ENCODE measurements at places on chromosomes 13 and 19.

GRCh38 chr13:105627270-105627669 is 908.2 kb downstream of the EFNB2 start:
- DNase-seq = no peak

- no peak for DNase-seq
Observed at GRCh38 chr19:45643927-45644771, 5.0 kb upstream of the EML2 start.

DNA sequence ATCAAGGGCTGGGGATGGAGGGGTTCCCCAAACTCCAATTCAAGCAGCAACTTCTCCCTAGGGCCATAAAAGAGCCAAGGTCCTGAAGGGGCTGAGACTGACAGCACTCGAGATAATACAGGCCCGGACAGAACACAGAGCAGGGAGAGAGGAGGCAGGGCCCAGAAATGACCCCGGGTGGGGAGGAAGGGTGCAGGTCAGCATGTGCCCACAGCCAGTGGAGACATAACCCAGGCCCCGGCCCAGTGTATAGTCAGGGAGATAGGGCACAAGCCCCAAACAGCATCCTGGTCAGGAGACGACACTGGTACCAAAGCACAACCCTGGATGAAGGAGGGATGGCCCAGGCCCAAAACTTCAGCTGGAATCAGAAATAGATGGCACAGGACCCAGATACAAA is 28.6 kb upstream of the ATP1A3 start:
- no peak for DNase-seq

DNA sequence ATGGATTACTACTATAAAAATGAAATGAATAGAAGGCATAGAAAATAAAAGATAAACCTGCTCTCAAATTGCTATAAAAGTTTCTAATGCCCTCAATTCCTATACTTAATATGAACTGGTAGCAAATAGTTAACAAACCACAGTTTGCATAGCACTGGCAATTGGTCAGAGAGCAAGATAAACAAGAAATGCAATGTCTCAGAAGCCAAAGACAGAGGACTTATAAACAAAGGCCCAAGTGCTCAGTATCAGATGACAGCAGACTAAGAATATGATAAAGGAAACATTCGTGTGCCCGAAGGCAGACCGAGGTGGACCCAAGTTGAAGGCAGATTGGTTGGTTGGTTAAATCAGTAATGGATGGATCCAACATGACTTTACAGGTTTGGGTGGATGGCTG is 50.6 kb downstream of the IPO5 start:
- no peak for DNase-seq

DNA sequence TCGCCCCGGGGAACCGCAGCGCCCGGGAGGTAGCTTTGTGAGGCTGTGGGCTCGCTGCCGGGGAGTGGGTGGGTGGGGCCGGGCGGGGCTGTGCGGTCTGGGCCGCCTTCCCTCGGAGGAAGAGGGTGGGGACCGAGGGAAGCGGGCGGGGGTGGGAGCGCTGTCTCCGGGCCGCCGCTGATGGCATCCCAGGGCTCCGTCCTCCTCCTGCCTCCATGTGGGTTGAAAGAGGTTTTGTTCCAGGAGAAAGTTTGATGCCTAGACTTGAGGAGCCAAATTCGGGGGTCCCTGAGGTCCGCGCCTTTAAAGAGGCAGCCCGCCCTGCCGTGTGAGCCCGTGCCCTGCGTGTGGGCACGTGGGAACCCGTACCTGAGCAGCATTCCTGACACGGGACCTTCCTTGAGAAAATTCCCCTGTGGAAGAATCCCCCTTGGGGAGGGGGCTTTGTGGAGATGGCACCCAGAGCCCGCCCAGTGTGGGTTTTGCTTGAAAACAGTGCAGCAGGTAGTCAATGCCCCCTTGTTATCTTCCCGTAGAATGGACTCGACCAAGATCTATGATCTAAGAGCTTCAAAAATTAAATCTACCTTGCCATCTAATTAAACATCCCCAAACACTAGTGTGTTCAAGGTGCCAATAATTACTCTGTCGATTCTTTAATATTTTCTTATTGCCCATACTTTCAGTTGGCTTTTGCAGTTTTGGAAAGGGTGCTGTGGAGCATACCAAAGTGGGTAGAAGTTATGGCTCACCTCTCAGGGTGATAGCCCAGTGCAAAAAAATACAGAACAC is 107.8 kb downstream of the RXFP2 start:
- no peak for DNase-seq

DNA sequence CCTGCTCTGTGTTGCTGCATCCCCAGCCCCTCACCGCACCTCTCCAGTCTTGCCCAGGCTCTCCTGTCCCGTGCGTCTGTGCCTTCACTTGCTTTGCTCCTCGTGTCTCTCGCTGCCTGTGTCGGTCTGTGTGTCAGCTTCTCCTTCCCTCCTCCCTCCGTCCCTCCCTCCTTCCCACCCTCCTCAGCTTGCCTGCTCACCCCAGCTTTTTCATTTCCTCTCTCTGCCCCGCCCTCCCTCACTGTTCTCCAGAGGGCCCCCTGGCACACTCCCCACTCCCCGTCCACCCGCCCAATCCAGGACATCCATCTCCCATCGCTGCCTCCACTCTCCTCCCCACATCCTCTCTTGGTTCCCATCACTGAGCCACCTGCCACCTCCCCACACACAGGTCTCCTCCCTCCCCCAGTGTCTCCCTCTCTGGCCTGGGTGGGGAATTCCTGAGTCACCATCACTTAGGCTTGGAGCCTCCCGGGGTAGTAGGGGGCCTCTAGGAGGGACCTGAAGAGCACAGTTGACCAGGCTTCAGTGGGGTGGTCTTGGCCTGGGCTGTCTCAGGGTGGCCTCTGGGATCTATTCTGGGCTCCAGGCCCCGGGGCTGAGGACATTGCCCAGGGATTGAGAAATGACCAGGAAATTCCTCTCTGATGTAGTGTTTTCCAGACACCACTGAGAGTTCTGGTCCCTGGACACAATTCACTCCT is at the start of gene PTGIR:
TSS of gene PTGIR (minus strand) at position 132 of the 704 bp plus-strand sequence. CDS start 864 bp downstream, outside the sequence.
- DNase-seq = no peak

DNA sequence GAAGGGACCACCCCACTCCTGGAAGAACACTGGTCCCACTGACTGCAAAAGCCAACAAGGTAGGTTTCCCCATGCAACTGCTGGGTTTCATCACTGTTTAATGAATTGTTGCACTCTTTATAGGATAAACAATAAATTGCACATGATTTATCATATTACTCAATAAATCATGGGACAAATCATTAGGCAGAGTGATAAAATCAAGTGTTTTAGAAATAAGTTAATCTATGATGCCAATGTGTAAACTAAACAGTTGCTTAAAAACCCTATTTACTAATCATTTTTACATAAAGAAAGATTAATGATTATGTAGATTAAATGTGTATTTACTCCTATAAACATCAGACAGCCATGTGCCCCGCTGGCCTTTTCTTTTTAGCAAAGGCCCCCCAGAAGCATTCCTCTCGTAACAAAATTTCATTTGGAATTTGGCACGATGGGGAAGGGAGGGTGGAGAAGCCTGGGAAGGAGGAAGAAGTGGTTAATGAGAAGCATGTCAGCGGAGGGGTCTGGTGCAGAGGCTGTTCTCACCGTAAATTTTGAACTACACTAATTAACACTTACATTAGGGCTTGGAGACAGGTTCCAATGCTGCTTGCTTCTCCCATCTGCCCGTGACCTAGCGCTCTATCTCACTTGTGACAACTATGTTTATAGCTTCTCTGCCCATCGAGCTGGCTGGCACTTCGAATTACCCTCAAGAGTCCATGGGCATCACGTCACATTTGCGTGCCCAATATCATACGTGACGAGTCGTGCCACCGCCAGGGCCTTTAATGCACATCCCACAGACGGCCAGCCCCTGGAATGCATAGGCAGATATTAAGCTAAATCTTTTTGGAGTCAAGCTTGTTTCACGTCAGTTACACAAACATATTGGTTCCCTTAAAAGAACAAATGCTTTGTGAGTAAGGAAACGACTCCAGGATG is 357.7 kb upstream of the TSHZ3 start:
- DNase-seq = no peak

- DNase-seq = no peak
Observed at GRCh38 chr19:3046698-3047495, 15.4 kb downstream of the TLE5 start.

DNA sequence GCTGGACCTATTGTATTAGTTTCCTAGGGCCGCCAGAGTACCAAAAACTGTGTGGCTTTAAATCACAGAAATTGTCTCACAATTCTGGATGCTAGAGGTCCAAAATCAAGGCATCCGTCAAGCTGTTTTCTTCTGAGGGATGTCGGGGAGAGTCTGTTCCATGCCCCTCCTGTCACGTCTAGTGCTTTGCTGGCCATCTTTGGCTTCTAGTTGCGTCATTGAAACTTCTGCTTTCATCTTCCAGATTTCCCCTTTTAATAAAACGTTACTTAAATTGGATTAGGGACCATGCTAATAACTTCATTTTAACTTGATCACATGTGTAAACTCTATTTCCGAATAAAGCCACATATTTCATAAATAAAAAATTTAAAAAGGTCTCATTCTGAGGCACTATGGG is 47.5 kb downstream of the TRPM4 start:
- no peak for DNase-seq

DNA sequence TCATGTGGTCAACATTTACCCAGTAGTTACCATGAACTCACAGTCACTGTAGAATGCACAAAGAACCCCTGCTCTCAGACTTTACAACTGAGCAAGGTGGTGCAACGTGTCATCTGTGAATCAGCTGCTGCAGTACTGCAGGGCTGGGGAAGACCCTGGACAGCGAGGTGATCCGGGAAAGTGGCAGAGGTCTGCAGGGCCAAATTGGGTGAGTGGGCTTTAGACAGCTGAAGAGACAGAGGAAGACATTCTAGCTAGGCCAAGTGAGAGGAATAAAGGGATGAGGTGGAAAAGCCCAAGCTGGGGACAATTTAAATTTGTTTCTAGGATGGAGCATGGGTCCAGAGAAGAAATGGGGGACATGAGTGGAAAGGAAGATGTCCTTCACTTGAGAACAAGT is 270.5 kb downstream of the DCLK1 start:
- DNase-seq = no peak

DNA sequence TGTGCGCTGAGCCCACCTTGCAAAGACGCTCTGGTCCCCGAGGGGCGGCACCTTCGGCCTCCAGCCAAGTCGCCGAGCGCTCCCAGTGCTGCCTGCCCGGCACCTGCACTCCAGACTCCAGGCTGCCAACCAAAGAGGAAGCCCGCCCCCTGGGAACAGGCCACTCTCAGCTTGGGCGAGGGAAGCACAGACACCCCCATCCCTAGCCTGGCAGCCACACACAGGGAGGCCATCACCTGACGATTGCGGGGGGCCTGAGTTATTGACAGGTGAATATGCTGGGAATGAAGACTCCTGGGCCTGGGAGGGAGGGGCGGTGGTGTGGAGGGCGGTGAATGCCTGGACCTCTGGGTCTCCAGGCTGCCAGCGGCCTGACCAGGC is 10.3 kb upstream of the ZNF492 start:
- DNase-seq = no peak

- no peak for DNase-seq
Observed at GRCh38 chr19:588741-589692, 664 bp upstream of the HCN2 start.

- no peak for DNase-seq
Observed at GRCh38 chr13:19984430-19985218, 26.1 kb downstream of the ZMYM2 start.

DNA sequence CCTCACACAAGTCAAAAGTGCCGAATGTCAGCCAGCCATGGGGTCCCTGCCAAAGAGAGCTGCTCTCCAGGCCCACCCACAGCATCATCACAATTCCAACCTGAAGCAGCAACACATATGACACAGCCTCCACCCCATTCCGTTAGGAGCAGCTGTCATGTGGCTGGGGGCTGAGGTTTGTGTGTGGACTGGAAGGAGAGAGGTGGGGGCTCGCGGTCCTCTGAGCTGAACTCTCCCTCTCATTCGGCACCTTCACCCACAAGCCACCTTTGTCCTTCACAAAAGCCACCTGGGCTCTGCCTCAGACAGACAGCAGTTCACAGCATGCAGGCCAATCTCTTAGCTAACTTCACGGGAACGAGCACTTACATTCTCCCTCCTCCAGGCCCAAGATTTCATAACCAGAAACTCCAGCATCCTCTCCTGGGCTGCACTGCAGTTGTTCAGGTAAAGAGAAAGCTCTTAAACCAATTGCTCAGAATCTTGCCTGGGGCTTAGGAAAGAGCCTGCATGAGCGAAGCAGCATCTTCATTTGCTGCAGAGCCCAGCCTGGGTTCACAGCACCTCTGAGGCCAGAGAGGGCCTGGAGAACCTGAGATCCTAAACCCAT is 7.2 kb downstream of the RAB20 start:
- no peak for DNase-seq

- DNase-seq = peak; percentile 24
Observed at GRCh38 chr19:5480427-5480836, 25.2 kb downstream of the ZNRF4 start.

- no peak for DNase-seq
Observed at GRCh38 chr13:109821103-109821502, 34.7 kb upstream of the IRS2 start.

DNA sequence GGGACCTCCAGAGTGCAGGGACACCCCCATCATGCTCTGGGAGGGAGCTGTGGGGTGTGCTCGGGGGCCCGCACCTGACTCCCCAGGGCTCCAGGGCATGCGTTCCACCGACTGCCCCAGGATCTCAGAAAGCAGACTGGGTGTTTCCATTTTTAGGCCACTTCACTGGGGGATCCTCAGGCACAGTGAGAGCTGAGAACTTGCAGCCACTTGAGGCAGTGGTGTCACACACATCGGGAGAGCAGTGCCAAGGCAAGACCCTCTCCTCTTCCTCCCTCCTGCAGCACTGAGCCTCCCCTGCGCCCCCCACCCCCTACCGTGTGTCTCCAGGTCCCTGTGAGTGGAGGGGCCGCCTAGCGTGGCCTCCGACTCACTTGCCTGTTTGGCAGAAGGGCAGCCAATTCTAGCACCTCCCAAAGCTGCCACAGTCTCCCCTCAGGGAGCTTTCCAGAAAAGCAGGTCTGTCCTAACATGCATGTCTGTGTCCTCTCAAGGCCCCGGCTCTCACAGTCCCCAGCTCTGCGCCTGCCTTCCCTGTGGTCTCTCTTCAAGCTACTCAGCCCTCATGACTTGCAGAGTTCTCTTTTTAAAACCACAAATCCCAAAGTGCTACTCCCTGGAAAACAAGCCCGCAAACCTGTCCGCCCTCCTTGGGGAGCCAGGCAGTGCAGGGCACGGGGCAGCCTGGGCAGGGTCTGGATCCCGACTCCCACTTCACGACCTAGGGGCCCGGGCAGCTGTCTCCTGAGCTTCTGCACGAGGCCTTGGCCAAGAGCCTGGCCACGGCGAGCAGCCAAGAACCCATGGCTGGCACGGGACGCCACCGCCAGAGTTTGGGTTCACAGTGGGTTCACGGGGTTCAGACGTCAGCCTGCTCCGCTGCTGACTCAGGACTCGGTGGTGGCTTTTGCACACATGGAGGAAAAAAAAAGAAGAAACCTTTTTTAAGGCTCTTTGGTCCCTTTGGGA is 94.1 kb downstream of the STK24 start:
- DNase-seq = no peak
